ENCODE measurements at places on chromosomes 5 and 9.

- no peak for DNase-seq
These were observed 261.8 kb downstream of the MCTP1 start for GRCh38 chr5:95022967-95023695.

GRCh38 chr5:155019601-155020226 is 6.2 kb downstream of the KIF4B start:
- DNase-seq = no peak

GRCh38 chr5:98416541-98416940 is 356.9 kb upstream of the RGMB start:
- DNase-seq = no peak

GRCh38 chr9:73129941-73130685 is 21.6 kb upstream of the ANXA1 start:
- DNase-seq = no peak

GRCh38 chr9:98477884-98478283 is 222.4 kb upstream of the TBC1D2 start:
- no peak for DNase-seq

DNA sequence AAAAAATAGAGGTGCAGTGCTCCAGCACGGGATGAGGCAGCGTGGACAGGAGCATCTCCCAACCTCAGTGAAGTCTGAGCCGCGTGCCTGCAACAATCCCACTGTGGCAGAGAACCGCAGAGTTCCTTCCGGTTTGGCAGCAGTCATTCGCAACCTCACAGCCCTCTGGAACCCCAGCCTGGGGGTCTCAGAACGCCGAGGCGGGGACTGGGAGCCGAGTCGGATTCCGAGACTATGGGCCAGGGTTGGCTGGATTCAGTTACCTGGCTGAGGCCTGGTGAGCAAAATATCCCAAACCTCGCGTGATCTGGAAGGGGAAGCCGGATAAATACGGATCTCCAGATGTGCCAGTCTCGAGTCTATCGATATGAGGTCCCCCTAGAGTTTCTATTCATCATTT is 27.0 kb downstream of the CDKN2A start:
- DNase-seq = no peak

- DNase-seq = peak; percentile 88
These were observed 71.4 kb upstream of the COL5A1 start for GRCh38 chr9:134570151-134570621.

DNA sequence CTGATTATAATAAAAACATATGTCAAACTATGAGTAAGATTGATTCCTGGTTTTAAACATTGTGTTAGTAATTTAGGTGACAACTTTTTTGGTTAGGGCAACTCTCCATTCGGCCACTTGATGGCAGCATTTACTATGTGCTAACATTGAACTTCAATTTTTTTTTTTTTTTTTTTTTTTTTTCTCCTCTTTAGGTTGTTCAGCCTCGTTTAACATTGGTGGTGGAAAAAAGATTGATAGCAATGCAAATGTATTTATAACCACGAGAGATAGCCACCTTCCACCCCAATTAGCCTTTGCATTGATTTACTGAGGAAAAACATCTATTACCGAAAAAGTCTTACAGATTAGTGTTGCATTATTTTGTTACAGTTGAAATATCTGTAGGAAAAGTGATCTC is 159.1 kb downstream of the CSNK1G3 start:
- DNase-seq = peak; percentile 63

- no peak for DNase-seq
These were observed 6.2 kb upstream of the ORM1 start for GRCh38 chr9:114316605-114317230.

DNA sequence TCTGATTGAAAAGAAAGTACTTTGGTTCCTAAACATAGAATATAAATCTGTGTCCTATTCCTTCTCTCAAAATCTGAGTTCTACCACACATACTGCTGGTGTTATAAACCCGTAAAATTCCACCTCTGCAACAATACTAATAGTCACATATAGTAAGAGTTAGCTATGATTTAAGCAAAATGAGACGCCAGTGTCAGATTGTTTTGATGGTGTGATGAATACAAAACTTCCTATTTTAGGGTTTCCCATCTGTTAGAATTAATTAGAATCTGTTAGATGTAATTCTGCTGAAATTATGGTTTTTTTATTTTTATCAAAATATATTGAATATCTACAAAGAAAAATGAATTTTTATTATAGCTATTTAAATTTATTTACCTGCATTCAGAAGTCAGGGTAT is 26.7 kb downstream of the ARSK start:
- no peak for DNase-seq

DNA sequence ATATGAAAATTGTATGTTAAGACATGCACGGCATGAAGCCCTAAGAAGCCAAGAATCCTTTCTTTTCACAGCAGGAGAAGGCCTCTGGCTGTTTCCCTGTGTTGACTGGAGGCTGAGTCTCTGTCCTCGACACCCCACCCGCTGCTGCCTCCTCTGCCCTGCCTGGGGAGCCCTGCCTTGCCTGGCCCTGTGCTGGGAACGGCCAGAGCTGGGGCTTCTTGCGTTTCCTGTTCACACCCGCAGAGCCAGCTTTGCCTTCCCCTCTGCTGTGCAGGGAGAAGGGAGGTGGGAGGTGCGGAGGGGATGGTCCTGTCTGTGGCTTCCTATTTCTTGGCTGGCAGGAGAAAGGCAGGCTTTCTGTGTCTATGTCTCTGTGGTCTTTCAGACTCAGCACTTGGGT is 6.9 kb upstream of the GMCL2 start:
- DNase-seq = no peak

DNA sequence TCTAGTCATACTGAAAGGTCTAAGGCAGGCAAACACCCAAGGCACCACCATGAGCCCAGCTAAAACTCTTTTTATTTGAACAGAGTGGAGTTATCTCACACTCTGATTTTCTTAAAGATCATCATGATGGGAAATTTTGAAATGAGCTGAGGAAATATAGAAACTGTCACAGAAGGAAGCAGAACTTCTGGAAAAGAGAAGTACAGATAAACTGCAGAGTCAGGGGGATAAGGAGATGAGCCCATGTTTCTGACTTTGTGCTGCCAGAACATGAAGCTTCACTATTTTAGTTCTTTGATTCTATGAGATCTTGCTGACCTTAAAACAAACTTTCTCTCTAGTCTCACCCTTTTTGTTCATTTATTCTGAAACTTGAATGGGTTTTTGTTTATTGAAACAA is 406.5 kb upstream of the EDIL3 start:
- DNase-seq = no peak

- no peak for DNase-seq
These were observed 107.9 kb downstream of the TRIO start for GRCh38 chr5:14250748-14251701.

- DNase-seq = no peak
These were observed 34.1 kb downstream of the ATOX1 start for GRCh38 chr5:151724360-151724759.

DNA sequence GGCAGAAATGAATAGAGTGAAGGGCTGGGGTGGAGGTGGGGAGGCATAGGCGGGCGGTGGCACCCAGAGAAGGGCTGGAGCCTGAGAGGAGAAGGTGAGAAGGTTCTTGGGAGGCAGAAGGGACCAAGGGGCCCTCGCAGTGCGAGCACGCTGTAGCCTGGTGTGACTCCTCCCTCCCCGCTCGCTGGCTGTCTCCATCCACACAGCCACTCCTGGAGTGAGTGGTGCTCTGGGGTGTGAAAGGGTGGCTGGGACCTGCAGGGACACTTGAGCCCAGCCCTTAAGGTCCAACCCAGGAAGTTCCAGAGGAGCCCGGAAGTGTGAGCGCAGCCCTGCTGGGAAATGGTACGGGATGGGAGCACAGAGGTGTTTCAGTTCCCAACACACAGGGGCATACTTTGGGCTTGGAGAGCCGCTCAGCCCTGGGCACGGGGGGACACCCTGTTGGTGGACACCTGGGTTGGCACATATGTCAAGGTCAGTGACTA is 9.3 kb upstream of the SCGB3A1 start:
- peak; percentile 10 for DNase-seq

DNA sequence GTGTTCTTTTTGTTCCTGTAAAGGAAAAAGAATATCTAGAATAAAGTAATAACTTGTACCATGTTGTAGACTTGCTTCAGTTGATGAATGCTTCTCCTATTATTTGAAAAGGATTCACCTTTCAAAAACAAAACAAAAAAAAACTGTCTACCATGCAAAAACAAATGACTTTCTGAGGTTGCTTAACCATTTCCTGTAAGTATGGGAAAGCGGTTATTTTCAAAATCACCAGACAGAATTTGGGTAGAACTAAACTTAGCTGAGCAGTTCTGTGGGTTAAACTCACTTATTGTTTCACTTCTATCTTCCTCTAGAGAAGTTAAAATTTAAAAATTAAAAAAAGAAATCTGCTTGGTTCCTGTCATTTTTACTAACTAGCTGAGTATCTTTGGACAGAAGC is 25.2 kb downstream of the LNPEP start:
- no peak for DNase-seq

- no peak for DNase-seq
These were observed 150.1 kb upstream of the STK32A start for GRCh38 chr5:147084702-147085101.

GRCh38 chr5:155113888-155114287 is 100.3 kb downstream of the KIF4B start:
- no peak for DNase-seq

GRCh38 chr9:98428454-98428853 is 173.0 kb upstream of the TBC1D2 start:
- DNase-seq = no peak

DNA sequence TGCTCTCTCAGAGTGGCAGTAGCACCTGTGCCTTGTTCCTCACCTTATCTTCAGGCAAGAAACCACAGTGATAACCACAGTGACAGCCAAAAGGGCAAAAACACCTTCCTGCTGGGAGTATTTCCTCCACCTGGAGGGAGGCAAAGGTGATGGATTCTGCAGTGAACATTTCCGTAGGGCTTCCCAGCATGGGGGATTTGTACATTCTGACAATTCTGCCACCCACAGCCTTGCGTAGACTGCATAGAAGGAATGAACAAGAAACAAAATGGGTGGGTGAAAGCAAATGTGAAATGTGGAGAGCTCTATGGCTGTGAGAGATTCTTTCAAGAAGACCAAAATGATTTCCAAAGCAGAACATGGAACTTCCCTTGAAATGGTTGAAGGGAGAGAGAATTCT is 111.4 kb downstream of the ZNF462 start:
- no peak for DNase-seq

DNA sequence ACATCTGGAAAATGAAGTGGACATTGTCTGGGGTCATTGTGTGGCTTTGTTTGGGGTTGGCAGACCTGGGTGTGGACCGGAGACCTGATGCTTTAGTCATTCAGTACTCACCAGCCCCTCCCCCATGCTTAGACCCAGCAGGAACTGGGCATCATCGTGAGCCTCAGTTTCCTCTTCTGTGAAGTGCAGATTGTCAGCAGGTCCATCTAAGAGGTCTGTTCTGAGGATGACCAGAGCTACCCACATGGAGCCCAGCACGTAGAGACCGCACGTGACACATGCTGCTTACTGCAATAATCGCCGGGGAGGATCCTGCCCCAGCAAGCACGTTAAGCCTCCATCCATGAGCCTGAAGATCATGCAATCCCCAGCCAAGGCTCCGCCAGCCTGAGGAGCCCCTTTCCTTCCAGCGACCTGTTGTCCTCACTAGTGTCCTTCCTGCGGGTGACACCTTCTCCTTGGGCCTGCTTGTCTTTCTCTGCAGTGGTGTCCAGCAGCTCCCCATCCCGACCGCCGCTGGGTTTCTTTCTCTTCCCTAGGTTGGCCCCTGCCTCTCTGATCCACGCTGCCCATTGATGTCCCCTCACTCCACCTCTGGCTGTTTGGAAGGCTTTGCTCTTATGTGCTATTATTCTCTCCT is 26.7 kb upstream of the IRX4 start:
- DNase-seq = no peak

- DNase-seq = peak; percentile 35
These were observed 170.0 kb downstream of the CCDC171 start for GRCh38 chr9:15722888-15723287.

DNA sequence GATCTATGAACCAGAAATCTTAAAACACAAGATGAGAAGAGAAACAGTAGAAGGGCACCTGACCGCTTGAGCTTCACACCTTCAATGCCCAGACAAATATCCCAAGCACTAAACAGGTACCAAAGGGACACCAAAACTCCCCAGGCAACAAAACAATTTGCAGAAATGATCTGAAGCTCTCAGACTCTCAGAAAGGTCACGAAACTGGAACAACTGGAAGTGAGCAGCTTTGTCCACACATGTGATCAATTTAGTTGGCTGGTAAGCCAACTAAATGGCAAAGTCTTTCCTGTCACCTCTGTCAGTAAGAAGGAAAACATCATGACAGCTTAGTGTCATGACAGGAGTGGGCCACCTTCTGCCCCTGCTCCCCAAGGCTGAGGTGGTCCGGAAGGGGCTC is 4.1 kb downstream of the IPPK start:
- DNase-seq = no peak

- no peak for DNase-seq
These were observed 767.7 kb downstream of the DTWD2 start for GRCh38 chr5:118220556-118221195.

- no peak for DNase-seq
These were observed 1273.0 kb downstream of the EFNA5 start for GRCh38 chr5:106397700-106398099.

Data from femur (tissue), 1 donor.